ENCODE measurements at places on chromosomes 2 and 18. TPM values are rescaled to one million over a fixed set of nuclear protein-coding genes. Genes with fewer than 3 reads are reported as not detected.

GRCh38 chr2:54085069-54085468 is 30.3 kb upstream of the ACYP2 start:
- no peak for DNase-seq

DNA sequence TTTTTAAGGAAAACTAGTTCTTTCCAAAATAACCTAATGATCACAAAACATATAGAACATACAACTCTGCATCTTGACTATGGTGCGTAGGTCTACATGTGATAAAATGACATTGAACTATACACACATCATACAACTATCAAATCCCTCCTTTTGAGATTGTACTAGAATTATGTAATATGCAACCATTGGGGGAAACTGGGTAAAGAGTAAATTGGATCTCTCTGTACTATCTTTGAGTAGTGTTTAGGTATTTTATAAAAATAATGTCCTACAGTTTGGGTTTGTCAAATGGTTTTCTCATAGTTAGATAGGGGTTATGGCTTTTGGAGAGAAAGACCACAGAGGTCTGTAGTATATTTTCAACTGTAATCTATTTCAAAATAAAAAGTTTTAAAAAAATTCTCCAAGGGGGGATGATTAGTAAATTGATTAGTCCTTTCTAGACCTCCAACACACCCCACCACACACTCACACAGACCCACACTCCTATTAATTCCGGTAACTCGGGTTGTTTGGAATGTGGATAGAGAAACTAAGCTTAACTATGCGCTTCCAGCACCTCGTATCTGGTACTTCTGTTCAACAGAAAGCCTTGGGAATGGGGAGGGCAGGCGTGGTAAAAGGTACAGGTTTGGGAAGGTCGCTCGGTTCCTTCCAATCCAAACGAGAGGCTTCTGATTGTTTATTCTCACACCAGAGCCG is 695 bp upstream of the BIRC6 start:
- DNase-seq: no peak

DNA sequence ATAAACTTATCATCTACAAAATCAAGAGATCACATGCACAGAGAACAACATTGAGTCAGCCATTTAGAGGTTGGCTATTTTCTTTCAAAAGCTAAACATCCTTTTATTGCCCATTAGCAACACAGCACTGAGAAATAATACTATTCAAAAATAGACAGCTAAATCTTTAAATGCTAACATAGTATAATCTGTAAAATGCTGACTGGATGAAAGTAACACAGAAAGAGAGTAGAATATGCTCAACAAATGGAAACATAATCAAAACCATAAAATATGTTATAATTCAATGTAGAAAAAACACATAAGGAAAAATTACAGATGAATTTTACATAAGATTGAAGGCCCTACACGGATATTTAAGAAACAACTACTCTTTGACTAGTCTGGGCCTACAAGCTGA is 56.5 kb upstream of the COL3A1 start:
- no peak for DNase-seq

- DNase-seq: no peak
Observed at GRCh38 chr2:107747964-107748583, 78.6 kb upstream of the RGPD4 start.

- DNase-seq: no peak
Observed at GRCh38 chr18:68909579-68909978, 111.7 kb downstream of the CCDC102B start.

- no peak for DNase-seq
Observed at GRCh38 chr2:26946841-26947784, 23.3 kb upstream of the MAPRE3 start.

DNA sequence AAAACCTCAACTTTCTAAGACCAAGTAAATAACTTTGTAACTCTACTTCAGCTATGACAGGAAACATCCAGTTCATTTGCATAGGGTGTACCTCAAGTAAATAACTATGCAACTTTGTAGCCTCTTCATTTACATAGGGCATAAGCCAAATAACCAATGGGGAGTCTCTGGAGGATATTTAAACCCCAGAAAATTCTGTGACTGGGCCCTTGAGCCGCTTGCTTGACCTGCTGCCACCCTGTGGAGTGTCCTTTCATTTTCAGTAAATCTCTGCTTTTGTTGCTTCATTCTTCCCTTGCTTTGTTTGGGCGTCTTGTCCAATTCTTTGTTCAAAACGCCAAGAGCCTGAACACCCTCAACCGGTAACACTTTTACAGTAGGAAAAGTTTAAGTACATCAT is 1112.7 kb upstream of the NRXN1 start:
- no peak for DNase-seq

DNA sequence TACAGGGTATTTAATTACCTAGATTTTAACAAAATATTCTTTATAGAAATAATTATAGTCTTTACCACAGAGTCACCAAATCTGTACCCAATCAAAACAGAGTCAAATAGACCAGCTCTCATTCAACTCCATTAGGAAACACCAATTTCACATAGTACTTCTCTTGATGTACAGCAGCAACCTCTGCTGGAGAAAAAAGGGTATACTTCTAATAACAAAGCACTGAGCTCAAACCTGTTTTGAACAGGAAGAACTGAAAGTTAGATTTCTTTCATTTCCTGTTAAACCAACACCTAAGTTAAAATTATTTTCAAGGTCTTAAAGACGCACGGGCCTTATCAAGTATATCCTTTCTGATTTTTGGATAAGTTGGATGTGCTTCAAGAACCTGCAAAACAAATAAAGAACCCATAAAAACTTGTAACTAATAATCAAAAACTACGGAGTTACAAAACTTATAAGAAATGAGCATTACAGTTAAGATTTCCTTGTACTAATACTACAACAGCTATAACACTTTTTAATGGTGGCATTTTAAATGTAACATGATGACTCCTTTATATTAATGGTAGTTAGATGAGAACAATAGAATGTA is 79.0 kb downstream of the TTC21B start:
- no peak for DNase-seq

DNA sequence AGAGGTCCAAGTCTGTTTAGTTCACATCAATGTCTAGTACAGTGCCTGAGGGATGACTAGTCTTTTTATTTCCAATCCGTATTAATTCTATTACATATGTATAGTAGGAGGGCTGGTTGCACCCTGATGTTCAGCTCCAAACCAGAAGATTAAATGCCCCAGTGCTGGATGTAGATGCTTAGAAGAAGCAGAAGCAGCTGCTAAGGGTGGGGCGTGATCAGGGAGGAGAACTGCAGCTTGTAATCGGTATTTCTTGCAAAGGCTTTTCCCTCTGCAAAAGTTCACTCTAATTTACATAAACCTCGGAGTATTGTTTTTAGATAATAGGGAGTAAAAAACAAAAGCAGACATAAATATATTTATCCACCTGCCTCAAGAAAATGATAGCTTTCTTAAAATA is 145.3 kb upstream of the ITGA4 start:
- DNase-seq: no peak

DNA sequence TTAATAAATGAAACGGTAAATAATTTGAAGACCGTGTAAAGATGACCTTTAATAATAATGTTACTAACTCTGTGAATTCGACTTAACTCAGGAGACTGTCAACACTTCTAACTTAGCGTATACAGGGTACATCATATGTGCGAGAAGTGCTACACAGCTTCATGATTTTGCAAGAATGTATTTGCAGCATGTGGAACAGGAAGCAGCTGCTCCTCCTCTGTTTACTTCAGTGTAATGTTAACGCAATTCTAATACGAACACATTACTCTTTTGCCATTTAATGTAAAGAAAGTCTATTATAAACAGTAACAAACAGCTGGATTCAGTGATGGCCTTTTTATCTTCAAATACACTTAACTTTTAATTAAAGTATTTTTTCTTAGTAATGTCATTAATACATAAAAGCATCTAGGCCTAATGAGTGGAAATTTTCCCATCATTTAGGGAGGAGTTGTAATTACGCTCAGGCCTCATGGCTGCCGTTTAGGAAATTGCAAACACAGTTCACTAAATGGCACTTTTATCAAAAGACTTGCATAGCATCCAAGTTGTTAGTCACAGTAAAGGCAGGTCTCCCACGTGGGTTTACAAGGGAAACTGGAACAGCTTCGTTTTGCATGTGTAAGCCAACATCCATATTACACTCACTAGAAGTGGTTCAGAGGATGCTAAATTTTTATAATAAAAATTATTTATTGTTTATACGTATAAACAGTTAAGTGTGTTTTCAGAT is 635.7 kb downstream of the FBXO15 start:
- no peak for DNase-seq

DNA sequence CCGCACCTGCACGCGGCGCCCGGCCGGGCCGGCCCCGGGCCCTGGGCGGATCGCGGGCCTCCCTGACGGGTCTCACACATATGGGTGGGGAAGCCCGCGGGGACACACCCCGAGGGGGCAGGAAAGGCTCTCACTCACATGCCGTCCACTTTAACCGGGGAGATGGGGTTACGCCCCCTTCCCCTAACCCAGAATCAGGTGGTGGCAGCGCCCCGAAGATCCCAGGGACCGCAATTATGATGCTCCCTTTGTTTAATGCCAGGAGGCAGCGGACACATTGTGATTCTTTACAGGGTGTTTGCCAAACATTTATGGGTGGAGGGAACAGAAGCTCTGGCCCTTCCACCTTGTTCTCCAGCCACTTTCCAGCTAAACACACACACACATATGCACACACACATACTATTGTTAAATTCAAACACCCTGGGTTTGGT is 424 bp upstream of the ANKRD44 start:
- peak; percentile 36 for DNase-seq

- DNase-seq: no peak
Observed at GRCh38 chr2:234451852-234452625, 44.8 kb downstream of the ARL4C start.

GRCh38 chr2:152445791-152446201 is 110.8 kb downstream of the FMNL2 start:
- DNase-seq: no peak

- DNase-seq: no peak
Observed at GRCh38 chr2:2362181-2362580, 31.1 kb upstream of the MYT1L start.

GRCh38 chr2:218895759-218896500 is 15.3 kb downstream of the WNT10A start:
- DNase-seq: no peak

GRCh38 chr2:71503837-71504236 is 50.5 kb downstream of the DYSF start:
- DNase-seq: no peak

GRCh38 chr2:216584112-216584511 is 49.1 kb upstream of the IGFBP2 start:
- no peak for DNase-seq

- no peak for DNase-seq
Observed at GRCh38 chr18:23194155-23194996, 59.1 kb downstream of the CABLES1 start.

RAB6C gene
- not detected for total RNA-seq

CETN1 gene
- not detected for total RNA-seq

EVA1A gene
- total RNA-seq: not detected

RBKS gene
- total RNA-seq: 5.2 TPM

BIN1 gene
- total RNA-seq: 10.8 TPM

NEU2 gene
- not detected for total RNA-seq

NCKAP5 gene
- total RNA-seq: 6.9 TPM

RAD51AP2 gene
- total RNA-seq: 0.32 TPM

TTR gene
- total RNA-seq: not detected

LNPK gene
- total RNA-seq: 16.4 TPM

REG1A gene
- not detected for total RNA-seq

All from esophagus squamous epithelium (tissue), 5 donors.